RPMI7951 (cell line): ENCODE measurements at places on chromosomes 6 and 20.

DNA sequence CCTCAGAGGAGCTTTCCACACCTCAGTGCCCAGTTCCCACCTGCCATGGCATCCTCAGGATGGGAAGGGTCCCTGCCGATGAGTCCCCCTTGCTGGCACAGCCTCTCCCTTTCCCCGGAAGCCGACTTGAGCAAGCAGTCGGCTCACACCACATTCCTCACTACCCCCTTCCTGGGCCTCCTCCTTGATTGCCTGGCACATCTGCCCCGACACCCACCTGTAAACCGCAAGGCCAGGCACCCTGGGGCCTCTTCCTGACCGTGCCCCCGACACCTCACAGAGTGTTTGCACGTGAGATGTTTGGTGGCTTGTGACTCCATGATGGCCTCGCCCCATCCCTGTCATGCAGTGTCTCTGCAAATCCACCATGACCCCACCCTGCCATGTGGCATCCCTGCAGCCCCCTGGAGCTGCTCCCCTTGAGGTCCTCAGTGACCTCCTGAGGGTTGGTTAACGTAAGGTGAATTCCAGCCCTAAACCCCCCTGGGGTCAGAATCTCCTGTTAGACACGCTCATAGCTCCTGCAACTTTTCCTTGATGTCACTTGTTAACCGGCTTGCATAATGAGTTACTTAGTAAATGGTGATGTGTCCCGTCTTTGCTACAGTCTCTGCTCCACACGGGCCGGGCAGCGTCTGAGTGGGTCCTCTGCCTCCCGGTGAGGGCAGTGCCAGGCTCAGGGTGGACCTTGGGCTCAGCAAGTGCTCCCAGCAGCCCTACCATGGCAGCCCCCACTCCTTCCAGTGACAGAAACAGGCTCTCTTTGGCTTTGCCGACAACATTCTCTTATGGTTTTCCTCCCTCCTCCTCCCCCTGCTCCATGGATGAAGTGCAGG lies 115.9 kb upstream of the FRMD1 start:
- DNase-seq: no peak

DNA sequence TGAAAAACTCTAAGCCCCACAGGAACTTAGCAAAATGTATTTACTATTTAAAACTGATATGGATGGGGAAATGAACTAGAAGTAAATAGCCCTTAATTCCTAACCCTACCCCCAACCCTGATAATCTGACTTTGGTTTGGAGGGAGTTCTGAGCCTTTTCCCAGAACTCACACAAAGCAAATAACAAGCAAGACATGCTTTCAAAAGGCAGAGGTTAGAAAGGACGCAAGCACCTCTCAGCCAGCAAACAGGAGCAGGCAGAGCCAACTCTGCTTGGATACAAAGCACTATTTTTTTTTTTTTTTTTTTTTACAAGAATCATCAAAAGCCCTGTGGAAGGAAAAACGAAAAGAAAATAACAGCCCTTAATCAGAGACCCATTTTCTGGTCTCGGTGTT lies 58.7 kb downstream of the SLC22A23 start:
- no peak for DNase-seq

DNA sequence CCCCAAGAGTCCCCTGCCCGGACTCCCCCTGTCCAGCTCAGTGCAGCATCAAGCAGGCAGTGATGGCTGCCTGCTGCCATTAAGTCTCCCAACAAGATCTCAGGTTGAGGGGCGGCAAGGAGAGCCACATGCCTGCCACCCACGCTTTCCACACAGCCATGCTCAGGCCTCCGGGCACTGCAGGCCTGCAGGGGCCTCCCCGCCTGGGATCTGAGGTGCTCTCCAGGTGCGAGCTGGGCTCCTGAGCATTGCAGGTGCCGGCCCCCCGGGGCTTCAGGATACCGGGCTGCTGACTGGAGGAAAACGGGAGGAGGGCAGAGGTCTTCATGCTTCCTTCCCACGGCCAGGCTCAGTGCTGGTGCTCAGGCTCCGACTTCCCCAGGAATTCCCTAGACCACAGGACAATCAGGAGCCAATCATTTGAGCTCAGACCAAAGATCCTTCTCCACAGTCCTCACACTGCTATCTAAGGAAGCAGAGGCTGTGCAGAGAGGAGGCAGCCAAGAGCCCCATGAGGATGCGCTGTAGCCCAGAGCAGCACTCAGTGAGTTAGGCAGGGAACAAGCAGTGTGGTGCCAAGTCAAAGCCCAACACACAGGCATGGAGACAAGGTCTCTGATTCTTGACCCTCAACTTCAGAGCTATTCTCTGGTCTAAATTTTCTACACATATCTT lies 52.7 kb downstream of the PYGB start:
- no peak for DNase-seq

DNA sequence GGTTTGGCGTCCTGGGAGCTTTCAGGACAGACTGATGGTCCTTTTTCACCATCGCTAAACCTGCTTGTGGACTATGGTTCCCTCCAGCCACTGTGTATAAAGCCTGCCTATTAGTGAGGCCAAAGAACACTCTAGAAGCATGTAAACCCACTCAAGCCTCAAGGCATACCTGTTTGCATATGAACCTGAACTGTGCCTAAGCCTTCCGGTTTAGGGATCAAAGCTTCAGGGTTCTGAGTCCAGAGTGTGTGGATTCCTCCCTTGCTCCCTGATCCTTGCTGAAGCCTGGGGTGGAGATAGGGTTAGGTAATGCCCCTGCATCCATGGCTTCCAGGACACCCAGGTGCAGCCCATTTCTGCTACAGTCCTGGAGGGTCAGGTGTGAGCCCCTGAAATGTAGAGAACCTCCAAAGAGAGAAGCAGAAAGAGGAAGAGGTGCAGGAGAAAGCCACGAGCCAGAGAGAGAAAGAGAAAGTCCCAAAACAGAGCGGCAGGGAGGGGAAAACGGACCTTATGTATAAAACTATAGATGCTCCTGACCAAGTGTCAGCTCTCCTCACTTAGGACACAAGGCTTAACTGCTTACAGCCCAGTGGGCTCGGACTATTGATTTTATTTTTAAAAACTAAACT lies 93.3 kb downstream of the SCML4 start:
- no peak for DNase-seq

- no peak for DNase-seq
Observed at GRCh38 chr20:36154700-36155628, at the start of gene EPB41L1. Gene EPB41L1 (plus strand): TSS chr20:36154740. CDS start chr20:36173778, 19,038 bp downstream.

DNA sequence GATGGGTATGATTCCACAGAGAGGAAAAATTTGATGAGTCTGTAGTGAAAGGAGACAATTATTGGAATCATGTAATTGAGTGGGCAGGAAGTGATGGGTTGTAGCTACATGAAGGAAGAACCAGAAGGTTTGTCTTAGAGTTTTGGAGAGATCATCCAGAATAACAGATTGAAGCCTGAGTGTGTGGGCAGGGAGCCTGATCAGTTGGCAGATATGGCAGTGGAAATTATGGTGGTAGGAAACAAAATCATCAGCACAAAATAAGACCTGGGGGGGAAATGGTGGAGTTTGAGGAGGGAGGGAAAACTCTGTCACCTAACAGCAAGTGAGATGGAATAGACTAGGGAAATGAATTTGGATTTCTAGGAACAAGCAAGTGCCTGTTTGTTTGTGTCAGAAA lies 606.6 kb upstream of the MAP3K7 start:
- no peak for DNase-seq

GRCh38 chr20:1685304-1686052 lies 27.9 kb upstream of the SIRPG start:
- DNase-seq: no peak

DNA sequence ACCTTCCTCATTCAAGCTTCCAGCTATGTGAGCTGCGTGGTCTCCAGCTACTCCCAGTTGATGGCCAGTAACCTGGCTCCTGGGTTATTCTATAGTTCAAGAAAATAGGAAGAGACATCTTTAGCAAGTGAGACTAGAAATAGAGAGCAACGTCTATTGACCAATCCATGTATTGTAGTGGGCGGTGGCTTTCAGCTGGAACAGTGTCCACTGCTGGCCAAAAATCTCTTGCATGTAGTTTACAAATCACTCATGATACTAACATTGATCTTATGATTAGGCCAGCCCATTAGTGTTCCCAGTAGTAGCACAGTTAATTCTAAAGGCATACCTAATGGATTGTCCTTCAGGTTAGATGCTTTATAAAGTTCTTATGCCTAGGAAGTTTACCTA lies 58.9 kb upstream of the SCP2D1 start:
- DNase-seq: no peak

DNA sequence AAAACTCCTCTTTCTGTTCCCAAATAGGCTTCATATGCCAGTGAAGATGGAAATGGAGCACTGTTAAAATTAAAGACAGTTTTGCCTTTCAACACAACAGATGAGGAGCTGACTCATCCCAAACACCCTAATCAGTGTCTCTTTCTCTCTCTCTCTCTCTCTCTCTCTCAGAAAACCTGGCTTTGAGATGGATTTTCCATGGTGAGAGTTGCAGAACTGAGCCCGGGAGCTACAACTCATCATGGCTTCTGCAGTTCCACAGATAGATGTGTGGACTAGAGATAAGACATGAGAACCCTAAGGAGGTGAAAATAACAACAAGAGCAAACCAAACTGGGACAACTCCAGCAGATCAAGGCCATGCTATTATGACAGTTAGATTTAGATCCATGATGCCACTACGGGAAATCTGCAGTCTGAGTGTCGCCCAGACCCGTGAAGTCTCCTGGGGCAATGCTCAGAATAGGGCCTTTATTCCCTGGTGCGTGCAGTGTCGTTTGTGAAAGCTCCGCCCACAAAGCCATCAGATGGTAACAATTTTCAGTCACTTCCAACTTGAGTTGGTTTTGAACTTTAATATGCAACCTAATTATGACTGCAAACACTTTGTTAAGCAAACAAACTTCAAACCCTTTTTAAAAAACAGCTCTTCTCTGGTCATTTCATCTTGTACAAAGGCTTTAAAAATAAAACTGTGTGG lies 338.2 kb upstream of the PREP start:
- peak; percentile 78 for DNase-seq

- DNase-seq: no peak
Observed at GRCh38 chr20:14523090-14523489, 185.7 kb upstream of the FLRT3 start.

GRCh38 chr6:96162711-96163120 lies 146.9 kb downstream of the FUT9 start:
- no peak for DNase-seq

DNA sequence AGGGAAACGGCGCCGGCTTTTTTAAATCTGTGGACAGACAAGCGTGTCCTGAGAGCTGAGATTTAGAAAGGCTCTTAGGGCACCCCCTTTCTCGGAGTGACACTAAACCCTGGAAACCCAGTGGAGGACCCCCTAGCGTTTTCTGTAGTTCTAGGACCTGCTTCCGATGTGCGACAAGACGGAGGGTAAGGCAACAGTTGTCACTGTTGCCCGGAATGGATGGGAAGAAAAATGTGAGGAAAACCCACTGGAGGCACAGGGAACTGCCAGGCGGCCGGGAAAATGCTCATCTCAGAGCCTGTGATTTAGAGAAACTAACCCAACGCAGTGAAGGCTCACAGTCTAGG lies 551 bp upstream of the ATP5F1E start:
- peak; percentile 72 for DNase-seq

DNA sequence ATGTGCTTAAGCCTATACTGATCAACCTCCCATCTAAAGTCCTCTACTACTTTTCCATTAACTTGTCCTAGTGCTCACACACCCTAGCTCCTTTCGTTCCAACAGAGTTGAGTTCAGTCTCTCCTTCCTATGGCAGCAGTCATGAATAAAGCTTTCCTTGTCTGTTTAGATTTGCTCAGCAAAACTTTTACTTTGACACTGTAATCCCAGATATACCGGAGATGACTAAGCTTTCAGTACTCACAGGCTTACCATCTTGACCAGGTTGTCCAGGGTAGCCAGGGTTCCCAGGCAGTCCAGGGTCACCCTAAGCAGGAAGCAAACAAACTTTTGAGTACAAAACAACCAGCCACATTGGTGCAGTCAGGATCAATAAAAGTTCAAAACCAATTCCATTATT lies 90.7 kb downstream of the COL21A1 start:
- peak; percentile 74 for DNase-seq

GRCh38 chr20:47490795-47491194 lies 10.9 kb upstream of the NCOA3 start:
- no peak for DNase-seq

GRCh38 chr6:2989332-2990247 lies 10.1 kb upstream of the NQO2 start:
- peak; percentile 94 for DNase-seq

DNA sequence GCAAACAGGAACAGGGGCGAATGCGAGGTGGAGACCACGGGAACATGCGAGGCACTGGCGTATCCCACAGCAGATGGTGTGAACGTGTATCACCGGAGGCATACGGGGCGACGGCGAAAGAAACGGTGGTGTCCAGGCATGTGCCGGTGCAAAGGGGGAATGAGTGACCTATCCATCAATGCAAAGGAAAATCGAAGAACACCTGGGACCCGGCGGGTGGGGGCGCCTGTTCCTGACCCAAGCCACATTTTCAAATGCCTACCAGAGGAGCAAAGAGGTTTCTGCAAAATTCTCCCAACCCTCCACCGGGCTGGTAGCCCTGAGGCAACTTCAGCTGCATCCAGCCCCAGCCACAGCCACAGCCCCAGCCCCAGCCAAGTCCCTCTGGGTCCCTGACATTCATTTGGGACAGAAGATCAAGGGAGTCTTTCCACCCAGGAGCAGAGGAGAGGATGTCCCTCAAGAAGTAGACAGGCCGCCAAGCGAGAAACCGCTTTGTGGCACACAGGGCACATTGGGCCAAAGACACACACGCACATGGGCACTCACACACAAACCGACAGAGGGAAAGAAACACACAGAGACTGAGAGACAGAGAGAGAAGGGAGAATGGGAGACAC lies 164.0 kb upstream of the ZNF337 start:
- peak; percentile 32 for DNase-seq
